Neural crest cell (in vitro differentiated cells): ENCODE measurements at places on chromosomes 7 and 10. TPM values are rescaled to one million over a fixed set of nuclear protein-coding genes. Genes with fewer than 3 reads are reported as not detected.

Gene STEAP1B
- 9.5 and 10.8 TPM in 2 replicates for total RNA-seq

Gene ZNF467
- total RNA-seq, result 1.9 and 2.3 TPM in 2 replicates

Gene BTBD16
- total RNA-seq, result not detected in 2 replicates

Gene SLC26A3
- not detected in 2 replicates for total RNA-seq

Gene INSYN2A
- 0.09 and 0.12 TPM in 2 replicates for total RNA-seq

Gene CRTAC1
- total RNA-seq, result 0.82 and 1.1 TPM in 2 replicates

DNA sequence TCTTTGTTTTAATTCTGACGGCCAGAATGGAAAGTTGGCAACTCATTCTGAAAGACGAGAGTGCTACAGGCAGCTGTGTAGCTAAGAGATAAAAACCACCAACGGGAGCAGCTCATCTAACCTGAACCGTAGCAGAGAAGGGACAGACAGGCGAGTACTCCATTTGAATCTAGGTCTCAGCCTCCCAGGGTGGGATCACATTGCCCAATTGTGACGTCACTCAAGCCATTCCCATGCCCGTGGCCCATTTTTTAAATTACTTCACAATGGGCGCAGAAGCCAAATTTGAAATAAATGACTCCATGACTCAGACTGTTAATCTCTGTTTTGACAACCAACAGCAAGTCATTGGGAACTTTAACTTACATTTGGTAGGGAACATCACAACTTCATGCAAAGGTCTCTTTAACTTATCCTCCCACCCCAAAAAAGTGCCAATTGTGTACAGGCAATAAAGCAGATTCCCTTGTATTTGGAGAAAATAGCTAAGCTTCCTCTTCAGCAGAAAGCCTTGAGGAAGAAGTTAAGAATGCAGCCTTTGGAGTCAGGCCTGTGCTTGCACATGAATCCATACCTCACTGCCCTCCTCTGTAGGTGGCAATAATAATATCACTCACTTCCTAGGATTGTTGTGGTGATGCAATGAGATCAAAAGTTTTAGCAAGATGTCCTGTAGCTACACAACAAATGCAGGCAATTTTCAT, 93.2 kb upstream of the KIF5B start:
- DNase-seq, result no peak

DNA sequence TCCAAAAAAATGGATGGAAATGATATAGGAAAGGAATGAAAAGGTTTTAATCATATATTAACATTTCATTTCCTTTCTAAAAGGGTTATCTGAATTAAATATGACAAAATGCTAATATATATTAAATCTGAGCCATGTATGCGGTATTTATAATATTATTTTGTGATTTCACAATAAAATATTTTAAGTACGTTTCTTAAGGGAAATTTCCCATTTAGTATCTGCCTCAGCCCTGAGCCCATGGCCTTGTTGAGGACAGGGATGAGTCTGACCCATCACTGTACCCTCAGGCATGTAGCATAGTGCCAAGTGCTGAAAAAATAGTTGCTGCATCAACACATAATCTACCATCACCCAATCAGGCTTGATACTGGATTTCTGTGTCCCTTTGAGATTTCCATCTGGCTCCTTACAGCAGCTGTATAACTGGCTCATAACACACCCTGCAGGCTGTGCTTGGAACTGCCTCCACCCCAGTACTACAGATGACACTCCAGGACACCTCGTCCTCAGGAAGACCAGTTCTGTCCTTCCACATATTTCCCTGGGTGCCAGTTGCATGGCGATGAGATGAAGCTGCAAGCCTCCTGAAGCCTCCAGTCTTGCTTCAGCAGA, 59.4 kb upstream of the ASAH2 start:
- peak; percentile 4 for DNase-seq

- DNase-seq, result no peak
Measured at GRCh38 chr7:105779856-105780780, 96.3 kb downstream of the ATXN7L1 start.

DNA sequence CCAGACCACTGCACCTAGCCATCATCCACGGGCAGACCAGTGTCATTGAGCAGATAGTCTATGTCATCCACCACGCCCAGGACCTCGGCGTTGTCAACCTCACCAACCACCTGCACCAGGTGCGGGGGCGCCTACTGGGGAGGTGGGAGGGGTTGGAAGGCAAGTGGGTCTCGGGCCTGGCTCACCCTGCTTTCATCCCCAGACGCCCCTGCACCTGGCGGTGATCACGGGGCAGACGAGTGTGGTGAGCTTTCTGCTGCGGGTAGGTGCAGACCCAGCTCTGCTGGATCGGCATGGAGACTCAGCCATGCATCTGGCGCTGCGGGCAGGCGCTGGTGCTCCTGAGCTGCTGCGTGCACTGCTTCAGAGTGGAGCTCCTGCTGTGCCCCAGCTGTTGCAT, 4.6 kb downstream of the NFKB2 start:
- DNase-seq, result no peak

DNA sequence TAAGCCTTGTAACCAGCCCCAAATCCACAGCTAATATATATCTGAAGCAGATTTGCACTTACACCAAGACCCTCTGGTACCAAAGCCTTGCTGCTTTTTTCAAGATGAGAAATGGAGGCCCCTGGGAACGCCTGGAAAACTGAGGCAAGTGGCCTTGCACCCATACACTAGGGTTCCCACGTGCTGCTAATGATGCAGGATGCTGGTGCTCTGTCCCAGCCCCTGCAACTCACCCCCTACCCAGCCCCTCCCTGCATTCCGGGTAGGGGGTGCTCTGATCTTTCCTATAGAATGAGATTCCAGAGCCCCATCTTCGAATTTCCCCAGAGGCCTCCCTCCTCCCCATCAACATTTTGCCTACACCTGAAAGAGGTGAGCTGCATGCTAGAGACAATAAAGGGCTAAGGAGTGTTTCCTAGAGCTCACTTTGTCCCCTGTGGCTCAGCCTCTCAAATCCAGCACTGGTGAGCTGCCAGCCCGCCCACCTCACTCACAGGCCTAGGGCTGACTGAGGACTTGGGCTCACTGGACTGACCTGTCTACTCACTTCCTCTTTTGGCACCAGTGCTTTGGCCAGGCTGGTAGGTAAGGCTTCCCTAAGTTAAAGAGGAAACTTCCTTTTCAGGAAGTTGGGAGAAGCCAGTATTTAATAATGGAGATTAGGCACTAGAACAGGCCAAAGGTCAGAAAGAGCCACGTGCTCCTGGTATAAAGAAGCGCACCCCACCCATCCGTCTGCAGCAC, 9.8 kb downstream of the RBP4 start:
- no peak for DNase-seq

DNA sequence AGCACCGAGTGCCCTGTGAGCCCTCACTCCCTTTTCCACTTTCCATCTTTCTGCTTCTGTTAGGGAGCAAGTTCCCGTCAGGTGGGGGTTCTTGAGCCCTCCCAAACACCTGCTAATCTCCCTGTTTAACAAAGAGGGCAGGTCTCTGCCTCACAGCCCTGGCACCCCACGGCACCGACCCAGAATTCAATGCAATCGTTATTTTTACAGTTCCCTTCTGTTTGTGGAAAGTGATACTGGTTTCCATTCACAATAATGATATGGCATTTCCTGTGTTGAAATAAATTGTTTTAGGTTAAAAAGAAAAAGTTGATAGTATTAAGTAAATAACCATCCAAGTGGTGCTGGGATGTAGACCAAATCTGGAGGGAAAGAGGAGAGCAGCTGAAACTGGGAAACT, 38.8 kb upstream of the SLC29A3 start:
- DNase-seq, result no peak

- DNase-seq, result peak; percentile 21
Measured at GRCh38 chr7:7969306-7970236, 975 bp downstream of the GLCCI1 start.

GRCh38 chr10:57696641-57697040, 571.1 kb downstream of the IPMK start:
- no peak for DNase-seq

DNA sequence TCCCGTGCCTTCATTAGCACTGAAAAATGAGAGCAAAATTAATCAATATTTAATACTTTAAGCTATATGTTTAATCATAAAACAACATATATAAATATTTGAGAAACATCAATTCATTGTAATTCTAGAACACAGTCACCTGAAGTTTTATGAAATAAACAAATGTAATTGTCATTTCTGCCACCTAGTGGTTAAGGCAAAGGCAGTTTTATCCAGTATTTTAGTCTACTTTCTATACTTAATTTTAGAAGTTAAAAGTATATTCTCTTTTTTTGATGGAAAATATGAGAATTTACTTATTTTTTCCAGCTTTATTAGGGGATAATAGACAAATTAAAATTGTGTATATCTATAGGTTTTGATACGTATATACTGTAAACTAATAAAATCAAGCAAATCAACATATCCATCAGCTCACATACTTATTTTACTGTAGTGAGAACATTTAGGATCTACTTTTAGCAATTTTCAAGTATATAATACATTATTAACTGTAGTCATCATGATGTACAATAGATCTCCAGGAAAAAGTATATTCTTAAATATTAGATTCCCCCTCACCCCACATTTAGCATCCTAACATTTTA, 16.9 kb downstream of the PCGF6 start:
- no peak for DNase-seq

DNA sequence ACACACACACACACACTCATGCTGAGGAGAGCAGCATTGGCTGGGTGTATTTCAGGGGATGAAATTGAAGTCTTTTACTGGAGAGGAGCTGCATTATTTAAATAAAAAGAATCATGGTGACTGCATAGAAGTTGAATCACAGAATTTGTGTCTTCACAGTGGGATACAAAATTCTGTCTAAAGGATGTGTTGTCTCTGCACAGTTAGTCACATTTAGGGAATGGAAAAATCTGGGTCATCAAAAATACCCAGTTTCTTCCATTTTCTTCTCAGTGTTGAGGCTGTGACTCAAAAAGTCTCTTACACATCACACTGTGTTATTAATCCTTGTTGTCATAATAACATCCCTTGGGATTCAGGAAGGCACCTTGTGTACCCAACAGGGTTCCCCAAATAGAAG, 10.9 kb downstream of the PAPSS2 start:
- no peak for DNase-seq

DNA sequence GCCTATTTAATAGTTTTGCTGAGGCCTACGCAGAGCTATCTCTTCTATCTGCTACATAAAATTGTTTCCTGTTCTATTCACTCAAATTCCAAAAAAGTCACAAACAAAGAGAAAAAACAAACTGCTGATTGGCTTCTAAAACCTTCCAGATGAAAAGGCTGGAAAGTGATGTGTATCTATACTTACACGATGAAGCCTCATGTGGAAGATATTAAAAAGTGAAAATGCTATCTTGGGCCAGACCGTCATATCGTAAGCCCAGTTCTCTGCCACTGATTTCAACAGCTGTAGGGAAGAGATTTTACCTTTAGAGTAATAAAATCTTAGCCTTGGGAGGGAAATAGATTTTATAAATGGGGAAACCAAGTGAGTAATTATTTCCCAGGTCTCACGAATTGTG, 394.8 kb downstream of the KIF20B start:
- DNase-seq, result no peak

- no peak for DNase-seq
Measured at GRCh38 chr10:79415736-79416577, 29.5 kb downstream of the ZCCHC24 start.

DNA sequence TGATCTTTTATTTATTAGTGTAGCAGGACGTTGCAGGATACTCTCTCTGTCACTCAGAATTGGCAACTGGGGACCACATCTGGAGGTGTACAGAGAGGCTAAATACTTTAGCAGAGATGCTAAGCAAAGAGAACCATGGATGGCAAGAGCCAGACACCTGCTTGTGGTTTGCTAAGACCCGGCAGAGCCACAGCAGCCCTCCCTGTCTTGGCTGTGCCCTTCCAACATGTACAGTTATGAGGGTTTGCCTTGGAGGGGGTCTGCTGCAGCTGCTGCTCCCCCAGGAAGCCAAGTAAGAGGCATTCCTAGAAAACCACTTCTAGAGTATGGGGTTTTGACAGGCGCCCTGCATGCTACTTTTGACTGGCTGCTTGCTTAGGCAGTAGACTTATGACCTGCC, 5.1 kb downstream of the NPVF start:
- DNase-seq, result no peak

DNA sequence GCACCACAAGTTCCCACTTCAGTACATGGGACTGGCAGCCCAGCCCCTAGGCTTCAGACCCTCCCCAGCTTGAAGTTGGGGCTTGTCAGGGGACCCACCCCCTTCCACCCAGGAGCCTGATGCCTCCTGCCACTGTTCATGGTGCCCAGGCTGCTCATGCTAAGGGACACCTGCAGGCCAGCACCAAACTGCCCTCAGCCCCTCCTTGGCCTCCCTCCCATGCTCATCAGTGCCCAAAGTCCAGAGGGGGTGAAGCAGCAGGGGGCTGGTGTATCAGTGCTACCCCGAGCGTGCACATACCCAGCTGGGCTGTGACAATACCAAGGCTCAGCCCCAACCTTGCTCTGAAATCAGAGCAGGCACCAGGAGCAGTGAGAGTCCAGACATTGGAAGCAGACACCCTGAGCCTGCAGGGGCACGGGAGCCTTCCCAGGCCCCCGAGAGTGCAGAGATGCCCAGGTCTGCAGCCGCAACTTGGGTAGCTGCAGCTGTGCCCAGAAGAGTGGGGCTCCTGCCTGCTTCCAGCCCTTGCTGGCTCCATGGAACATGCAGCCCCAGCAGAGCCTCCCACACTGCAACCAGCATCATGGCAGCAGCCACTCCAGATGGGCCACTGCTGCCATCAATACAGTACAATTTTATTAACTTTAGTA, 79.0 kb downstream of the MTERF1 start:
- no peak for DNase-seq

DNA sequence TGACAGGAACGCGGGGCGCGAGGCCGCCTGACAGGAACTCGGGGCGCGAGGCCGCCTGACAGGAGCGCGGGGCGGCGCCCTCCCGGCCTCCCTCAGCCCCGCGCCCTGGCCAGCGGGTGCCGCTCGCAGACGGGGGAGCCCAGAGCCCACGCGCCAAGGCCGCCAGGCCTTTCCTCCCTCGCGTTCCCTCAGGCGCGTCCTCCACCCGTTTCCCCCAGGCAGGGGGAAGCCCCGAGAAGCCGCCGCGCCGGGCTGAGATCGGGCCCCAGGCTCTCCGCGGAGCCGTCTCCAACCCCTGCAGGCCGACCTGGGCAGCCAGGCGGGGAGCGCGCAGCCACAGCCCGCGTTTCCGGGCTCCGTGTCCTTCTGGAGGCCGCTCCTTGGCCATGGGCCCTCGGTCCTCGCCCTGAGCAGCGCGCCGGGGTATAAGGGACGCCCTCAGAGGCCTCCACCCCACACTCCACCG, 17.7 kb downstream of the PTPRN2 start:
- DNase-seq, result no peak

GRCh38 chr10:78737883-78738856, 330.6 kb upstream of the ZMIZ1 start:
- no peak for DNase-seq

DNA sequence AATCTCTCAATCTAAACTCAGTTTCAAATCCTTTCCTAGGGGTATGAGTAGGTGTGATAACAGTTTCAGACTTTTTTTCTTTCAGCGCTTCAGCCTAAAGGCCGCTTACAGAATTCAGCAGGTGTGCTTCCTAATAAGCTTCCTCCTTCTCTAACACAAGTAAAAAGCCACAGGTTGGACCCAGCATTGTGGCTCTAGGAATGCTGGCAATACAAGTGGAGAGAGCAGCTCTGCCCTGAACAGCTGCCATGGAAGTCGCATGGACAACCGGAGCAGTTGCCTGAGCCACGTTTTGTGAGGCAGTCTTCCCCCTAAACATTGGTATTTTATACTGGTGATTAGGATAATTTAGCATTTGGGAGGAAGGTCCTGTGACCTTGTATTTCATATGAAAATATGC, 83.5 kb downstream of the ST7 start:
- no peak for DNase-seq
